ENCODE measurements at places on chromosomes 6 and 20.

DNA sequence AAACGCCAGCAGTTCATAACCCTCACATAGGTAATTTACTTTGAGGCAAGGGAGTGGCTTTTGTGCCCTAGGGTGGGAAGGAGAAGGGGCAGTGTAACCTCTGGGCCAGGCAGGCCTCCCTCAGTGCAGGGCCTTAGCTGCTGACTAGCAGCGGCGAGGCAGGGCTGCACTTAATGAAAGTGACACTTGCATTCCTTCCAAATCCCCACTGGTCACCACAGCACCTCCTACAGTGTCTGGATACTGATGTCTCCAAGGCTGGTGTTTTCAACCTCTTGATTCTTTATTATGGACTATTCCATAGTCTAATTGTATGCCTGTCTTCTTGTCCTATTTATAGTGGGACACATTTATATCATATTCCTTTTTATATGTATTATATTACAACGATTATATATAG lies 152.7 kb downstream of the LY86 start:
- DNase-seq = peak; percentile 58

GRCh38 chr20:50107086-50107660 lies 5.8 kb downstream of the UBE2V1 start:
- DNase-seq = no peak

GRCh38 chr6:21967056-21967974 lies 329.5 kb downstream of the PRL start:
- DNase-seq = no peak

DNA sequence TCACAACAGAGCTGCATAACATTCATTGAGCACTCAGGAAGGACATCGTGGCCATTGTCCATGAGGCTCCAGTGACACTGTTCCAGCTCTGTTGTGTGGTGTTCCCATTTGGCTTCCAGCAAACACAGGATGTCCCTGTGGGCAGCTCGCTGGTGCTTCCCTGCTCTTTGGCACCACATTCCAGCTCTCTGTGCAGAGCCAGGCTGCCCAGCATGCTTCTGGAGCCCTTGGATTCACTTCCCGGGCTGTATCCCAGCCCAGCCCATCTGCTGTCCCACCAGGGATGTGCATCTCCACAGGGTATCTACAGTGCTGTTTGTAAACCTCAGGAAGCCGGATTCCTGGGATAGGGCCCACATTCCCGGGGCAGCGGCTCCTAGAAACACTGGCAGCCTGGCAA lies 57.2 kb downstream of the CTCFL start:
- no peak for DNase-seq

GRCh38 chr6:77036400-77036799 lies 426.9 kb downstream of the HTR1B start:
- no peak for DNase-seq

DNA sequence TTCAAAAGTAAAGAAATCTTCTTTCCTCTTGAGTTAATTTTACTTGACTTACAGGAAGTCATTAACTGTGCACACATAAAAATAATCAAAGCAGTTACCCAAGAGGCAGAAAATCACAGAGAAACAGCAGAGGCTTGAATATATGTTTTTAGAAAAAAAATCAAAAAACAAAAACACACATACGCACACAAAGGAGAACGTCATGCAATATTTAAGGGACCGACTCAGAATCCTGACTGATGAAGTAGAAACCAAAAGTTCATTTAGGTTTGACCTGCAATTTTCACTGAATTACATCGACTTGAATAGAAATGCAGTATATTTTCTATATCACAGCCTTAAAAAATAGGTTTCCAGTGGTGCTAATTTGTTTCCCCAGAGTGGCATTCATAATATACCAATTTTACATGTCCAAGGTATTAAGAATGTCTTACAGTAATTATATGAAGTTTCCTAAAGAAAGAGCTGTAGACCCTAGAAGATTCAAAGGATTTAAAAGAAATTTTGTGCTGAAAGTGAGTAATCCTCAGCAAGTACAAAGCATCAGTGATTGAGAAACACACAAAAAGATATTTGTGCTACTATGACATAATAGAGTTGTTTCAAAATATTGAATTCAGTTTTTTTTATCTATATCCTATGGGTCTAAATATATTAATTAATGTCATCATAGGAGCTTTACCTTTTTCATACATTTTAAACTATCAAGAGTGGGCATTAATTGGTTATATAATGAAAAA lies 358.5 kb upstream of the RUNX2 start:
- DNase-seq = no peak

GRCh38 chr20:62114894-62115293 lies 7.4 kb upstream of the LSM14B start:
- DNase-seq = no peak

- DNase-seq = no peak
Observed at GRCh38 chr6:43840490-43841218, 70.6 kb downstream of the VEGFA start.

DNA sequence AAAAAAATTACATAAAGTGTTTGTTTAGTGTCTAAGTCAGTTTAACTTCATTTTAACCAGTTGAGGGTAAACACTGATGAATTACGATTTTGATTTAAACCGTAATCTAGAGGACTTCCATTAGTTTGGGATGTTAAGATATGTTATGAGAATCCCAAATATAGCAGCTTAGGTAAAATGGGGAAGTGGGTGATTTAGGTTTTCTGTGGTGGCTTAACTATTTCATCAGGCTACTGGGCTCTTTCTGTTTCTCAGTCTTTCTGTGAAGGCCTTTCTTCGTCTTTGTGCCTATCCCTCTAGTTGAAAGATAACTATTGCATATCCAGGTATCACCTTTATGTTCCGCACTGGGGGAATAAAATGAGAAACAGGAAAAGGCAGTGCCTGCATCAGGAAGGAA lies 27.9 kb downstream of the CENPW start:
- DNase-seq = no peak

GRCh38 chr20:32442630-32443373 lies 84.7 kb downstream of the ASXL1 start:
- DNase-seq = no peak

- no peak for DNase-seq
Observed at GRCh38 chr20:45191926-45192325, 14.9 kb upstream of the SEMG1 start.

DNA sequence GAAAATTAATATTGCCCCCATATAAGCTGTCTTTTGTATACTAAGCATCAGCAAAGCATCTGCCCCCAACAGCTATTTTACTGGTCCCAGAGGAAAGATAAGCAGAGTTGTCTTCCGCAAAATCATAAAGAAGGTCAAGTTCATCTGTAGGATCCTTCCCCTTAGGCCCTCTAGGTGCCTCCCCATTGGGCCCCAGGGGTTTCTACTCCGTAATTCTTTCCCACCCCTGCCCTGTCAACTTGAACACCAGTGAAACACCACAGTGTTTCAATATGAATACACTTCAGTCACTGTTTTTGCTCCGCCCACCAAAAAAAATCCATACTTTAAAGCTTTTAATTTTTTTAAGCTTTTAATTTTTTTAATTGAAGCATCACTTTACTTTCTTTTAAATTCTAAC lies 159.2 kb downstream of the ATXN1 start:
- DNase-seq = no peak

- no peak for DNase-seq
Observed at GRCh38 chr6:20447157-20447556, 45.5 kb downstream of the E2F3 start.

DNA sequence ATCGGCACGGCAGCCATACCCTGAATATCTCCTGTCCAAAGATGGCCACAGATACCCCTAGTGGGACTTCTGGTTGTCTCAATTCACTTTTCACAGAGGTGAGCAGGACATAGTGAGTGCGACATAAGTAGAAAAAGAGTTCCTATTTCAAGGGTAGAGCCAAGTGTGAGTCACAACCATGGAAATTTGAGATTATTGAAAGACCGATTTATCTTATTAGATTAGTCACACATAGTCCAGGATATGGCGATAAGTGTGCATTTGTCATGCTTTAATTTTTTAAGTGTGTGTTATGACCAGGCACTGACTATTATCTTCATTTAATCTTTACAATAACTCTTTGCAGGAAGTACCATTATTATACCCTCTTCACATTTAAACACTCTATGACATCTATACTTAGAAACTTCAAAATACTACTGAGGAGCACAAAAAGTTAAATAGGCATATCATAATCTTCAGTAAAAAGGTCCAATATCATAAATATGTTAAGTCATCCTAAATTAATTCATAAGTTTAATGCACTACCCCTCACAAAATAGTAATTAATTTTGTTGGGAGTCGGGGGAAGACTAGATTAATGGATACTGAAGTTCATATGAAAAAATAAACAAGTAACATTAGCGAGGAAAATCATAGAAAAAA lies 13.4 kb upstream of the TNFAIP3 start:
- DNase-seq = no peak

DNA sequence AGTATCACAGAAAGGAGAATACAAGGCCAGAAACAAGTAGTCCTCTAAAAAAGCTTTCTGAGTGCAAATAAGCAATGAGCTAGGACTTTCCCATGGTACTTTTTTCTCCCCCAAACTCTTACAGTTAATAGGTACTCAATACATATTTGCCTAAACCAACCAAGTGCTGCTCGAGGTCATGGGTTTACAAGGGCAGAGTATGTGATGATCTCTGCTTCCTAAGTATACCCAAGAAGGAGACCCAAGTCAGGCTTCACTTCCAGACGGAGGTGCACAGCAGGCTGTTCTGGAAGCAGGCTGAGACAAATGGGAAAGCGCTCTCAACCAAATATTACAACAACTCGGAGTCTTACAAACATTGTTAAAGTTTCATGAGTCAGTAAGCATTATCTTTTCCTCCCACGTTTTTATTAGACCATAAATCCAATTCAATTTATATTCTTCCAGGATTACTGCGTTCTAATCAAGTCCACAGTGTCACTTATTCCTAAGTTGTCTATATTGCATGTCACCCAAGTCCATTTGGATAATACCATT lies 8.1 kb downstream of the FYN start:
- DNase-seq = no peak

GRCh38 chr20:46118481-46119020 lies 437 bp downstream of the CD40 start:
- no peak for DNase-seq

GRCh38 chr6:69622230-69622629 lies 174.6 kb downstream of the LMBRD1 start:
- DNase-seq = no peak

GRCh38 chr6:29005183-29005885 lies at the start of gene ZNF311:
ZNF311 (minus strand) TSS chr6:29005315; CDS start chr6:29003954, 1,361 bp downstream.
- peak; percentile 75 for DNase-seq

- DNase-seq = no peak
Observed at GRCh38 chr6:6518631-6519427, 69.7 kb upstream of the LY86 start.

DNA sequence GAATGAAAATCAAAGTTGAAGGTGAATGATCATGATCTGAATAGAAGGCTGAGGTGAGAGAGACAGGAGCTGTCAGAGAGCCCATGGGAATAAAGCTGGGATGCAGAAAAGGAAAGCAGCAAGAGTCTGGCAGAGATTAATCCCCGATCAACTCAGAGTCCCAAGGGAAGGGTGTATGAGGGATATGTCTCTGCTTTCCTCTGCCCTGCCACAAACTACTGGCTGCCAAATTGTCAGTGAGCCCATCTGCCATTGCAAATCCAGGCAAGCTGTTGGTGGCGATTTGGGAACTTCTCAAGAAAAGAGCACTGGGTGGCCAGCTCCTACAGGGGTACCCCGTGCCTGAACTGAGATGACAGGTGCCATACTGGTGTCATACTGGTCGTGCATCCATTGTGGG lies 705.5 kb upstream of the MAN1A1 start:
- no peak for DNase-seq

DNA sequence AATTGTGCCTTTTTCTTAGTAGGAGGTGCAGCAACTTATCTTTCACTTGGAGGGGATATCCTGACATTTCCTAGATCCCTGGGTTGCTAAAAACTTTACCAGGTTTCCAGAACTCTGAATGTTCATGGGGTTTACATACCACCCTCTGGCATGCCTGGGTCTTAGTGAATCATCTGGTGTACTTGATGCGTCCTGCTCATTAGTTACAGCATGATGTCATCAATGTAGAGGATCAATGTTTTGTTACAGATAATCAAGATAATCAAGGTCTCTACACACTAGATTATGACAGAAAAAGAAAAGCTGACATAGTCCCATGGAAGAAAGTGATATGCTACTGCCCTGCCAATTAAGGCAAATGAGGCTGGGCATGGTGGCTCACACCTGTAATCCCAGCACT lies 27.0 kb downstream of the FITM2 start:
- DNase-seq = no peak

DNA sequence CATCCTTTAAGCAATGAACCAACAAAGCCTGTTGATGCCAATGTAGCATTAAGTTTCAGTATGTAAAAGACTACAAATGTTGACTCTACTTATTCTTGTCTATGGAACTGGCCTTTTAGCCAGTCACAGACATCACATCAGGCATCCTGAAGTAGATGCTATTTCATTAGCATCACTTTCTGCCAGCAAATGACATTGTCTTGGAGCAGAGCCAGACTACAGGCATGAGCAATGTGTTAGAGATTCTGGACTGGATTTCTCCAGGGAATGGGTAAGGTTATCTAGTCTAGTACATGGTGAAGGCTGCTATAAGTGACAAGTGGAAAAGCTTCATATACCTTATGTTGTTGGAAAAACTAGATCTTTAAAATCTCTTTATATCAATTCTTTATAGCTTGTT lies 142.9 kb downstream of the ADGRB3 start:
- DNase-seq = no peak

DNA sequence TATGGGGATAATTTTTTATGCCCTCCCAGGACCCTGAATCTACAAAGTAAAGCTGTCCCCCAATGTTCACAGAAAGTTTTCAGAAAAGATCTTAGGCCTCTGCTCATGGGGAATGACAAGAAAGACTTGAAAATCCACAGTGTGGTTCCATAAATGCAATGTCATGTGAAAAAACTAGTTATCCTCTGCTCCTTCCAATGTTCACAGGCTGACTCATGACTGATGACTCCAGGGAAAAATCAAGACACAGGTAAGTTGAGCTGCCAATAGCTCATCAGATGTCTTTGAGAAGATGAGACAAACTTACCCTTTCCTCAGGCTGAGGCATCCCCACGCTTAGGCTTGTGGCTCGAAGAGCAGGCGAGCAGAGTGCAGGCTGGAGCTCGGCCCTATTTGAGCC lies 14.8 kb upstream of the BCLAF1 start:
- no peak for DNase-seq

GRCh38 chr20:38751360-38751976 lies 3.2 kb downstream of the ACTR5 start:
- peak; percentile 17 for DNase-seq

GRCh38 chr20:1469925-1470571 lies 3.4 kb upstream of the NSFL1C start:
- DNase-seq = peak; percentile 29

GRCh38 chr20:5171790-5172164 lies 45.0 kb downstream of the CDS2 start:
- no peak for DNase-seq

GRCh38 chr6:77633993-77634715 lies 18.7 kb upstream of the MEI4 start:
- DNase-seq = no peak

- no peak for DNase-seq
Observed at GRCh38 chr20:23193801-23194384, 107.8 kb upstream of the CD93 start.

- DNase-seq = no peak
Observed at GRCh38 chr20:33944914-33945313, 48.8 kb upstream of the RALY start.

All from retina (tissue), 1 donor.